ENCODE measurements at places on chromosomes 6 and 20.

DNA sequence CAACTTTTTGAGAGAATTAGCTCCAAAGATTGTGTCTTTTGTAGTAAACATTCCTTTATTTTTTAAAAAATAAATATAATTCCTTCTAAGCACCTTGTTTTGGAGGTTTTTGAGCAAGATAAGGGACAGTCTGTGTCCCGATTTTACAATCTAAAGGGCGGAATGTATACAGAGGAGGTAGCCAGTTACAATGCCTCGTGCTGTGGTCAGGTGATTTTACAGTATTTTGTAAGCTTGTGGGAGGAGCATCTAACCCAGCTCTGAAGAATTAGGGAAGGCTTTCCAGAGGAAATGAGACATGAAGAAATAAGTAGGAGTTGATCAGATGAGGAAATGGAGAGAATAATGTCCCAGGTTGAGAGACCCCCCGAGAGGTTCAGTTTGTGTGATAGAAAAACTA, 1.3 kb downstream of the HINT3 start:
- peak; percentile 76 for DNase-seq

DNA sequence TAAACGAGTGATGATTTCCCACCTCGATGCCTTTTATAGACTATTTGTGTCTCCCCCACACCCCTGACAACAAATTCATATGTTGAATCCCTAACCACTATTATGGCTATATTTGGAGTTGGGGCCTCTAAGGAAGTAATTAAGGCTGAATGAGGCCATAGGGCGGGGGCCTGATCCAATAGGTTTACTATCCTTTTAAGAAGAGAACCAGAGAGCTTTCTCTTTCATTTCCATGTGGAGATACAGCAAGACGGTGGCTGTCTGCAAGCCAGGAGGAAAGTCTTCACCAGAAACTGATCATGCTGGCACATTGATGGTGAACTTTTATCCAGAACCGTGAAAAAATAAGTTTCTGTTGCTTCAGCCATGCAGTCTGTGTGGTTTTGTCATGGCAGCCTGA, 38.9 kb upstream of the CLIC5 start:
- DNase-seq, result peak; percentile 48

GRCh38 chr6:74991573-74992332, 214.1 kb downstream of the COL12A1 start:
- DNase-seq, result no peak

DNA sequence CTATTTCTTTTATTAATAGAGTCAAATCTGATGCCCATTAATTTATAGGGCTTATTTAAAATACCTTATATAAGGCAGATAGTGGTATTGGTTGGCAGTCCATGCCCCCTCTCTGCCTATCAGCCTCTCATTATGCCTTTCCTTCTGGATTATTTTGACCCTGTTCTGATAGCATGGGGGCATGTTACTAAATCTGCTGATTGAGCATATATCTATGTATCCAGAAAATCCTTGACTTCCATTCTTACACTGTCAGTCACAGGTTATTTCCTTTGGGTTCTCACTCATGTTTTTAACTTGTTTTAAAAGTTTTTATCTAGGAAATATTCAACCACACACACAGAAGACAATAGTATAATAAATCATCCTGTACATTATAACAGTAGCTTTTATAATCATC, 1184.9 kb downstream of the HACE1 start:
- no peak for DNase-seq

DNA sequence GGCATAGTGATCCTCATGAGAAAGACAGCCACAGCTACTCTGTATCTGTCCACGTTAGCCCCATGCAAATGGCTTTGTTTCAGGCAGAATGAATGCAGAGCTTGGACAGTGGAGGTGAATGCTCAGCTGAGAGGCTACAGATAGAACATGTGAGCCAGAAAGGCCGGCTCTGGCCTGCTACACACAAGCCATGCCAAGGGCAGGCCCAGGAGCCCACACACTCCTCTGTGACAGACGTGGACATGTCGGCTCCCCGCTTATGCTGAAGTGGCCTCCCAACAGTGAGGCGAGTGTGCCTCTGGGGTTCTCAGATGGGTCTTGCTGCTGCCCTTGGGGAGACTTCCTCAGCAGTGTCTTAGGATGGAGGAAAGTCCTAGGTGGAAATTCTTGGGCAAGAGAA, 159.6 kb downstream of the SYNDIG1 start:
- DNase-seq, result no peak

DNA sequence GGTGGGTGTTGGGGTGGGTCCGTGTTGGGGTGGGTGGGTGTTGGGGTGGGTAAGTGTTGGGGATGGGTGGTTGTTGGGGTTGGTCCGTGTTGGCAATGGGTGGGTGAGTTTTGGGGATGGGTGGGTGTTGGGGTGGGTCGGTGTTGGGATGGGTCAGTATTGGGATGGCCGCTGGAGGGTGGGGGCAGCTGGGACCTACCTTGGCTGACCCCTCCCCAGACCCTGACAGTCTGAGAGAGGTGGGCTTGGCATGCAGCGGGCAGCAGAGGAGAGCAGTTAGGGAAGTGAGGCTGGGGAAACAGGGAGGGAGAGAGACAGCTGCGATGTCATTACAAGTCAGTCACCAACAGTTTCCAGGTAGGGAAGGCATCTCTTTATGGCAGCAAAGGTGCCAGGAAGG, 23.1 kb upstream of the GATA5 start:
- DNase-seq, result no peak

DNA sequence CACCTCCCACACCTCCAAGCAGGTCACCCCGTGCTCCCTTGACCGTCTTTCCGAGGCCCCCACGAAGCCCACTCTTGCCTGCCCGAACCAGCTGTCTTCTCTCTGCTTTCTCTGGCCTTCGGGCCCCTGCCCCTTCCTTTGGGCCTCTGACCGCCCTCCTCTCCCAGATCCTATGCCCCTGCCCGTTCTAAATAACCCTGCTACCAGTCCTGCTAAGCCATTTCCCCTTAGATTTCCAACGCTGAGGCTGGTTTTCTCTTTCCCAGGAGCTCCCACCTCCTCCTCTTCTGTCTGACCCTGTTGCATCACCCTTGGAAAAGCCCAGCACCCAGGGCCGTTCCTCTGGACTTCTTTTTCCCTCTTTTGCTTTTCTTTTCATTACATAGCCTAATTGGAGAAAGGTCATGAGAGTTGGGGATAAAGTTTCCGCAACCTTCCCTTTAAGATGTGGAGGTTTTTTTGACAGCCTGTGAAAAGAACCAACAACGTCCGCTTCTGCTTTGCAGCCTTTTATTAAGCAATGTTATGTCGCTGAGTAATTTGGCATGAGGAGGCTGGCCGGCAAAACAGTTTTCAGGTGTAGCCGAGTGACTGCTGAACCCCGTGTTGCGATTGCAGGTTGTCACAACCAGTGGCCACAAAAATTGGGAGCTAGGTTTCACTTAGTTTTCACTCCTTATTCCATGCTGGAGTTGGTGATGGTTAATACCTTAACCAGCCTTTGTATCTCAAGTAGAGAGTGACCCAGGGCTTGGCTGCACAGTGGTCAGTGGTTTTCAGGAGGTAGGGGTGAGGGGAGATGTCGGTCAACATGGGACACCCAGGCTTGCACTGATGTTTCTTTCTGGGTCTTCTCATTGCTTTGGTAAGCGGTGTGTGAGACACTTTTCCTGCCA, 970 bp downstream of the BLTP3A start:
- DNase-seq, result peak; percentile 67

DNA sequence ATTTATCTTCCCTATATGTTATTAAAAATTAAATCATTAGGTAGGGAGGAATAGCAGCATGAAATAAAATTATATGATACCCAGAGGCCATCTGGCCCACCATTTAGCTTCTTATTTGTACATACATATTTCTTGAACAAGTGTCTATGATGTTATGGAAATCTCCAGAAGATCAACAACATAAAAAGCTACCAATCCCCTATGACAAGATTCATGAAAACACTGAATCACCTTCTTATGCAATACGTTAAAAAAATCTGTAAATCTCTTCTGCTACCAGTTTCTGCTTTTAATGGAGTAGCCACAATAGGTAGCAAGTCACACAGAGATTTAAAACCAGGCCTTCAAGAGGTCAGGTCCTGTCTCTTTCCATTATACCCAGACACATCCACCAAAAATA, 125.8 kb upstream of the ENPP5 start:
- DNase-seq, result no peak

- DNase-seq, result no peak
Measured at GRCh38 chr6:165768961-165769360, 105.9 kb upstream of the PDE10A start.
